ENCODE measurements at places on chromosomes 5 and 9.

DNA sequence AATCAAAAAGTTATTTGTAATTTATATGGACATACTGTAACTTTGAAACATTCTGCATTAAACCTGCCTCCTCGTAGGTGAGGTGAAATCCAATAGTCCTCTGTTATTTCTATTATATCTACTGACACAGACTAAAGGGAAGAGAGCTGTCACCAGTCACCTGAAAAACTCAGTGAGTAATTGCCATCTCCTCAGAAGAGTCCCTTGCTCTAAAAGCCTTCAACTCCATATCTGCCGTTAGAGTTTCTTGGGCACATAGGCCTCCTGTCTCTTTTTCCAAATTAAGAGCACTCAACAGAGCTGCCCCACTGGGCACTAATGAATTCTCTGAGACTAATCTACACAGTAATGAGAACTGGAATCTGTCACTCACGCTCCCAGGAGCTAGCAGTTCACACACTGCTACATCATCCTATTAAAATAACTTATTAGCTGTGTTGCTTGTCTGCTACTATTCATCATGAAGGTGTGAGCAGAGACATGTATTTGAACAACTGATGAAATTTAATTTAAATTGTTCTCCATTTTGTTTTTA is 67.3 kb upstream of the VCAN start:
- no peak overlapping the region for H3K27ac ChIP-seq
- no peak for DNase-seq
- H3K4me1 ChIP-seq, result no peaks in the 10 kb centered on the region
- H3K36me3 ChIP-seq, result no peaks in the 10 kb centered on the region

DNA sequence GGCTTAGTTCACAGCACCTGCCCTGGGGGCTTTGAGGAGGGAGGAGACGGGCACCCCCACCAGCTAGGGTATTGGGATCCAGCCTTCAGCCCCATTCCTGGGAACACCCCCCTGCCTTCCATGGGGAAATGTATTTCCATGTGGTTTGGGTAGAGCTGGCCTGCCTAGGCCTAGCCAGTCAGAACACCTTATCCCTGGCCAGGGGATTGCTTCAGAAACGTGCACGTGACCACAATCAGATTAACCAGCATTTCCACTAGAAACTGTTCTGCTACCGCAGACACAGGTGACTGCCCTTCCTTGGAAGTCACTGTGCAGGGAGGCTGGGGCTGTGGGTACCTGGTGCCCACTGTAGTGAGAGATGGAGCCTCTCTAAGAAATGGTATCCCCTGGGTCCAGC is 14.0 kb downstream of the BBLN start:
- H3K36me3 ChIP-seq, result peaks cover 21% of the 10 kb centered on the region
- H3K27ac ChIP-seq, result no peak overlapping the region
- no peaks in the 10 kb centered on the region for H3K27me3 ChIP-seq

- DNase-seq, result no peak
- H3K27me3 ChIP-seq, result no peaks in the 10 kb centered on the region
- H3K27ac ChIP-seq, result no peak overlapping the region
- H3K4me3 ChIP-seq, result no peak overlapping the region
- no peaks in the 10 kb centered on the region for H3K4me1 ChIP-seq
Measured at GRCh38 chr5:91224969-91225368, 158.1 kb downstream of the ARRDC3 start.

GRCh38 chr5:74367934-74368333 is 272.6 kb downstream of the ENC1 start:
- no peaks in the 10 kb centered on the region for H3K36me3 ChIP-seq
- H3K27ac ChIP-seq, result no peak overlapping the region
- H3K27me3 ChIP-seq, result peaks cover 2% of the 10 kb centered on the region
- no peak overlapping the region for H3K4me3 ChIP-seq
- H3K4me1 ChIP-seq, result no peaks in the 10 kb centered on the region
- DNase-seq, result no peak

GRCh38 chr5:93681432-93681831 is 60.0 kb downstream of the POU5F2 start:
- DNase-seq, result no peak
- no peaks in the 10 kb centered on the region for H3K4me1 ChIP-seq
- no peaks in the 10 kb centered on the region for H3K27me3 ChIP-seq
- no peaks in the 10 kb centered on the region for H3K36me3 ChIP-seq
- no peak overlapping the region for H3K27ac ChIP-seq

- no peak overlapping the region for H3K4me3 ChIP-seq
- no peaks in the 10 kb centered on the region for H3K36me3 ChIP-seq
- no peaks in the 10 kb centered on the region for H3K4me1 ChIP-seq
- H3K27ac ChIP-seq, result no peak overlapping the region
Measured at GRCh38 chr9:9437641-9438040, 1175.2 kb downstream of the PTPRD start.
